ENCODE measurements at places on chromosomes 7 and 10.
A peak's percentile ranks its signal among the peaks of the same experiment; 100 is the strongest.

DNA sequence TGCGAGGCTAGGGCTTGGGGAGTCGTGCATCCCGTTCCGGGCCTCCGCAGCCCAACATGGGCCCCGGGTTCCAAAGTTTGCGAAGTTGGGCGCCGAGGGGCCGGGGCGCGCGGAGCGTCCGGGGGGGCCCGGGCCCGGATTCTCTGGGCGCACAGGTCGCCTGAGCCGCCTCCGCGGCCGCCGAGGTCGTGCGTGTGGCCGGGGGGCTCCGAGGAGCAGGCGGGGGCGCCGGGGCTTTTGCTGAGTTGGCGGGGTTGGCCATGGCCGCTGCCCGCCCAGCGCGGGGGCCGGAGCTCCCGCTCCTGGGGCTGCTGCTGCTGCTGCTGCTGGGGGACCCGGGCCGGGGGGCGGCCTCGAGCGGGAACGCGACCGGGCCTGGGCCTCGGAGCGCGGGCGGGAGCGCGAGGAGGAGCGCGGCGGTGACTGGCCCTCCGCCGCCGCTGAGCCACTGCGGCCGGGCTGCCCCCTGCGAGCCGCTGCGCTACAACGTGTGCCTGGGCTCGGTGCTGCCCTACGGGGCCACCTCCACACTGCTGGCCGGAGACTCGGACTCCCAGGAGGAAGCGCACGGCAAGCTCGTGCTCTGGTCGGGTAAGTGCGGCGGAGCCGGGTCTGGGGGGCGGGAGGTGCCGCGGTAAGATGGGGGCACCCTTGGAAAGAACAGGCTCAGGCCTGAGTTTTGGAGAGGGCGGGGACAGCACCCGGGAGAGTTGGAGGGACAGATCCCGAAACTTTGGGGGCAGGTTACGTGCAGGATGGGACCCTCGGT lies 643 bp downstream of the SMO start:
- DNase-seq = no peak

DNA sequence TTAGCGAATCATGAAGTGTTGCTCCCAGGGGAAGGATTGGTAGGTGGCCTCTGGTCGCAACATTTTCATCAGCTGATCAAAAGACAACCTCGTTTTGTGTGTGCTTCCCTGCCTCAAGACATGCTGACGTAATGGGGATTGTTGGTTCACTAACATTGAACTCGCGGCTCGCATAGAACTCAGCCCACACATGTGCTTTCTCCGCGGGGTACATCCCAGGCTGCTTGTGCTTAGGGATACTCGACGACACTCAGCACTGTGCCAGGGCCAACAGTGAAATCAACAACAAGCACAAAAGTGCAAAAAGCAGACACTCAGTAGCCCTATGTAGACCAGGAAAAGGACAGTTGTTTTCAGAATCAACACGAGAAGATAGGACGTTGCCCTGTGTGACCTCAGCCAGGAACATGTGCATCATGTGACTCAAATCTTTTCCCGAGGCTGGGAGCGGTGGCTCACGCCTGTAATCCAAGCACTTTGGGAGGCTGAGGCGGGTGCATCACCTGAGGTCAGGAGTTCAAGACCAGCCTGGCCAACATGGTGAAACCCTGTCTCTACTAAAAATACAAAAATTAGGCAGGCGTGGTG lies 20.8 kb downstream of the WIPI2 start:
- no peak for DNase-seq

- peak; percentile 63 for DNase-seq
Observed at GRCh38 chr7:157273208-157274093, 63.4 kb upstream of the DNAJB6 start.

DNA sequence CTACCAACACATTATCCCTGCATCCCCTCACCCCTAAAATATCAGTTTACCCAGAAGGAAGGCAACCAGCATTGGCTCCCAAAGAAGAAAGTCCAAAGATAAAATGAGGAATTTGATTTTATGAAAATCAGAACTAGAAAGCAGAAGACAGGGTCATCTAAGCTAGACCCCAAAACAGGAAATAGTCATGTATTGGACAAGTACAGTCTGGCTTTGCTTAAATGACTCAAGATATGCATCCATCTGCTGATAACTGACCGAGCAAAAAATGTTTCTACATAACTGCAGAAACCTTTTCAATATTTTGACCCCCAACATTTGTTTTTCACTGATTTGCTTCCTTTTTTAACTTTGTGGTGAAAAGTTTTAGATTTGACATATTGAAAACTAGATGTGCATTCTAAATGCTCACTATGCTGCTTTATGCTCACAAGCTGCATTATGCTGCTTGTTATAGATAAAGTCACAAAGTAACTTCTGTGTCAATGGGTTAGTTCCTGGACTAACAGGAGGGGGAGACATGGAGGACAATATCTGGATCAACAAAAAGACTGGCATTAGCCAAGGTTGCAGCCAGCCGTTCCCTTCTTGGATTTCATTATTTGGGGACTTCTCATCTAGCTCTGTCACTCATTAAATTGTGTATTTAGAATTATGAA lies 227.0 kb downstream of the INHBA start:
- no peak for DNase-seq

DNA sequence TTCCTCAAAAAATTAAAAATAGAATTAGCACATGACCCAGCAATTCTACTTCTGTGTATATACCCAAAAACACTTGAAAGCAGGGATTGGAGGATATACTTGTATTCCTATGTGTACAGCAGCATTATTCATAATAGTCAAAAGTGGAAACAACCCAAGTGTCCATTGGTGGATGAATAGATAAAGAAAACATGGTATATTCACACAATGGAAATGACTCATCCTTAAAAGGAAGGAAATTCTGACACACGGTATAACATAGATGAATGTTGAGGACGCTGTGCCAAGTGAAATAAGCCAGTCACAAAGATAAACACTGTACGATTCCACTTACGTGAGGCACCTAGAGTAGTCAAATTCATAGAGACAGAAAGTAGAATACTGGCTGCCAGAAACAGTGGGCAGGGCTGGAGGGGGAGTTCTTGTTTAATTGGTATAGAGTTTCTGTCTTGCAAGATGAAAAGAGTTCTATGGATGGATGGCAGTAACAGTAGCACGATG lies 26.6 kb upstream of the KAT6B start:
- peak; percentile 74 for DNase-seq

GRCh38 chr10:82867056-82867455 lies 992.1 kb downstream of the NRG3 start:
- DNase-seq = no peak

DNA sequence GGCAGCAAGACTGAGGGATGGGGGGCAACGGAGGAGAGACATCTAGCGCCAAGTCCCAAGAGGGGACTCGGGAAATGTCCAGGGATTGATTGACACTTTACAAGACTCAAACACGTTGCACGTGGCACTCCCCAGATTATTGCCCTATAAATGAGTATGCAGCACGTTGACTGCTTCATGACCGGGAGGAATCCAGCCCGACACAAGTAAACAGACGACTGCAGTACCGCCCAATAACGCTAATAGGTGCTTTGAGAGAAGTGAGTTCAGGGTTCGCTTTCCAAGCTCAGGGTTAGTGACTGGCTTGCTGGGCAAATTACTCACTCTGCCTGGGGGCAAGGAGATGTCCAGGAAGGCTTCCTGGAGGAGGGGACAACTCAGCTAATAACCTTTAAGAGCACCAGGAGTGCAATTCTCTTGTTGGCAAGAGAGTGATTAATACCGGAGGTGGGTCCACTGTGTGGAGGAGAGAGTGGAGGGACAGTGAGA lies 73.3 kb upstream of the MYL10 start:
- no peak for DNase-seq

DNA sequence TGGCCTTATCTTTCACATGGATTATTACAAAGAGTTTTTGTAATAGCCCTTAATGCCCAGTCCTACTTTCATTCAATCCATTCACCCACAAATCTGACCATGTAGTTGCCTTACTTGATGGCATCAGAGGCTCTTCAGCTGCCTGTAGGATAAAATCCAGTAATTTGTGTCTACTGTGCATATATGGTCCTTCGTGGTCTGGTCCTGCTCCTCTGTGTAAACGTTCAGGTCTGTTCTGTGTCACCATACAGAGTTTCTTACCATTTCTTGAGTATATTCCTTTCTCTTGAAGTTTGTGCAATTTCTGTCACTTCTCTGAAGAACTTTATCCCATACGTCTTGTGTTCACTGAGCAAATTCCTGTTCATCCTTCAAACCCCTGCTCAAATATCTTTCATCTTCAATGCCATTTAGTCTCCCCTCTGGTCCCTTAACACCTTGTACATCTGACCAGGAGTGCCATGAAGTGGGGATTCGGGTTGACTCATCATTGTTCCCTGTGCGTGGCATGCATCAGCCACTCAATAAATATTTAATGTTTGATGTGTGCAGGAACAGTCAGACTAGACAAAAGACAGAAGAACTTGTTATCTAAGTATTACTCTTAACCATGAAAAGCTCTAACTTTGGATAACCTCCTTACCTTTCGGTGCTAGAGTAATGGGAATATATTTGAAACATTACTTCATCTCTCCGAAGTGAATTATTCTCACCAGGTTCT lies 98.6 kb upstream of the RPA3 start:
- peak; percentile 53 for DNase-seq

DNA sequence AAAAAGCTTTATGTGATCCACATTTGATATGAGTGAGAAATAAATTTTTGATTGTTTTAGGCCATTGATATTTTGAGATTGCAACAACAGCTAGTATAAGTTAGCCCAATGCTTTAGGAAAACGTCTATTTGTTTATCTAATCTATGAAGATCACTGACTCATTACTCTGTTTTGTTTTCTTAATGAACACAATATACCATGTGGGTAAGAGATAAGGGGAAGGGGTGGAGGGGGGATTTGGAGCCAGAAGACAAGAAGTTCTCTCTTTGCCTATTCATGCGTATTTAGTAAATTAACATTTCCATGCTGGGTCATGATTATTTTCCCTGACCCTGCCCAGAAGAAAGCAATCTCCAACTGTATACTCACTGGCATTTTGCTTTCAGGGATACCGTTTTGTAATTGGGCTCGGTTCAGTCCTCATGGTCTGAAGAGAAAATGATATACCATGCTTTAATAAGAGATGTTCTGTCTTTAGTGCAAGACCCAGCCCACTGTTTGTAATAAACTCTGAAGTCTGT lies 359.5 kb upstream of the NPSR1 start:
- DNase-seq = no peak

DNA sequence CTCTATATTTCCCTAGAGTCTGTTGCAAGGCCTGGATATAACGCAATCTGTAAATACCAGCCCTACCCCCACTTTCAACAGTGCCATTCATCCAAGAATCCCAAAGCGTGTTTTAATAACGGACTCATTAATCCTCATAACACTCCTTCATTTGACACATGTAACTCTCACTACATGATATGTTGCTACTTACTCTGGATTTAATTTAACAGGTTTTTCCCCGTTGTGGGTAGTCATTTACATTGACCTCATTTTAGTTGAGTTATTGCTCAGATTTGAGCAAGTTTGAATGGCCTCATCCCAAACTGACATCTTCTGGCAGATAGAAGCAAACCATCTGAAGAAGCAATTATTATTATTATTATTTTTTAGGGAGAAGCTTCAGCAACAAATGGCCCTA lies 125.4 kb upstream of the NPVF start:
- DNase-seq = no peak

DNA sequence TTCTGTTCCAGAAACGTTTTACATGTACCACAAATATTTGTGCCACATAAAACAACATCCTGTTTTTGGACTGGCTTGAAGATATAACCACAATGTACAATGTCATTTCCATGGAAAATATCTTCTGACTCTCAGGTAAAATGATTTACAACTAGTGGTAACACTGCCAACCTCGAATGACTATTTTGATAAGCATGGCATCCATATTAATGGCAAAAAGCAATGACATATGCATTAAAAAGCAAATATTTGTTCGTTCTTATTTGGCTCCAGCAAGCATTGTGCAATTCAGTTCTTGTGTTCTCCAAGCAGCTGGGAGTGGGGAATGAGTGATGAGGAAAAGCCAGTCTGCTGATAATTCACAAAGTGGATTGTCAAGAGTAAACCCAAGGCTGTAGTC lies 289.0 kb downstream of the PLXDC2 start:
- no peak for DNase-seq

- no peak for DNase-seq
Observed at GRCh38 chr7:13980474-13980873, 9.0 kb downstream of the ETV1 start.

DNA sequence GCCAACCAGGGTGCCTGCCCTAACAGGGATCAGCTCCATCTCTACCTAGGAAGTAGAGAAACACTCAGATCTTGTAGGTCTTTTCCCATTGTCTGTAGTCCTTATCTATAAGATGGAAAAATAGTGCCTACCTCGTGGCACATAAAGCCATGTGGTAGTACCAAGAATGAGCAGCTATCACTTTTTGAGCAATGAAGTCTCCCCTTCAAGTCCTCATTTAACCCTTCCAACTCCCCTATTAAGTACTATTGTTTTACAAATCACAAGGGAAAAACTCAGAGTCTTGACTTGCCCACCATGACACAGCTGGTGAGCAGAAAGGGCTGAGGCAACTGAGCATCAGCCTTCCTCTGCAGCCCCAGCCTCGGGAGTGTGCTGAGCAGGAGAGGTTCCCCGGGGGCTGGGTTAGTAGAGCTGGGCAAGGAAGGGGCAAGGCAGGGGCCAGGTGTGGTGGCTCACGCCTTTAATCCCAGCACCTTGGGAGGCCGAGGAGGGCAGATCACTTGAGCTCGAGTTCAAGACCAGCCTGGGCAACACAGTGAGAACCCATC lies 3.3 kb downstream of the FRAT2 start:
- DNase-seq = no peak

DNA sequence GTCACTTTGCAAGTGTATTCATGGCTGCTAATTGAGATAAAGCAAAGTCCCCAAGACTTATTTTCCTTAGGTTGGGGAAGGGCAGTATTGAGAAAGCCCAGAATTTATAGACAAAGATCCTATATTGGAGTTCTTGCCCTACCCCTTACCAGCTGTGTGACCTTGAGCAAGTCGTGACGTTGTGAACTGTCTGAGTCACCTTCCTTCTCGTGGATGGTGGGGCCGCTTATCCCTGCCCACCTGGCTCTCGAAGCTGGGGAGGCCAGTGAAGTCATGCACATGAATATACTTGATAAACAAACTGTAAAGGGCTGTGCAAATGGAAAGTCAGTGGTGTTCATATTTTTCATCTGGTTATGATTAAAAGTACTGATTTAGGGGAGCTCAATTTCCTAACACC lies 127.4 kb downstream of the TACC2 start:
- no peak for DNase-seq

- DNase-seq = no peak
Observed at GRCh38 chr10:122091722-122092121, 102.8 kb downstream of the TACC2 start.

Data from activated CD4-positive, alpha-beta T cell treated with anti-CD3 and anti-CD28 coated beads, Interleukin-2, Interleukin-4, amounts not matched to agents 100 ng/mL and 50 ng/mL, durations not matched to agents 16 hours and 8 hours (primary cell).